HuH-7.5 (cell line): ENCODE measurements at places on chromosomes 7 and 10.

- no peak for DNase-seq
These were observed 146.8 kb downstream of the ADCY1 start for GRCh38 chr7:45720989-45721388.

GRCh38 chr7:129144834-129145668 lies 544 bp downstream of the TSPAN33 start:
- DNase-seq: peak; percentile 40

- DNase-seq: no peak
These were observed 14.3 kb upstream of the ZNF467 start for GRCh38 chr7:149787428-149788299.

GRCh38 chr7:45579391-45579801 lies 5.2 kb downstream of the ADCY1 start:
- no peak for DNase-seq

DNA sequence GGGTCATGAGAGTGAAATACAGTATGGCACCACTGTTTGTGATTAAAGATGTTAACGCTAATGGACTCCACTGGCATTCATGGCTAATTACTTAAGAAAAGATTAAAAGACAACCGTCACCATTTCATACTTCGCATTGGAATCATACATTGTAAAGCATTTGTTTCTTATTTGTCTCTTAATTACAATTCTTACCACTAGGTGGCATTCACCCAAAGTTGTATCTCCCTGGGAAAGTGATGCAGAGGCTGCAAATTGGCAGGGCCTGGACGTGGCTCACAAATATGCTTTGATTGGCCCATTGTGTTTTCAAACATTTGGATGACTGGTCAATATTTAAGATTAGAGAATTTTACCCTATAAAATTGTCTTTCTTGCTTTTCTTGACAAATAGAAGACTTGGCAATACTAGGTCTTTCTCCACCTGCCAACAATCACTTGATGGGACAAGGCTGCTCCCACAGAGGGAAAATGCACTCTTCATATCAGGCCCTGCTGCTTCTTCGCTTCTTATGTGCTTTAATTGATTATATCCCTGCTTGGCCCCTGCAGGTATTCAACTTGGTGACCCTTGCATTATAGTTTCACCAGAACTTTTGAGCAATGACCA lies 72.1 kb upstream of the STARD3NL start:
- DNase-seq: no peak

GRCh38 chr7:11615174-11615573 lies 216.8 kb downstream of the THSD7A start:
- no peak for DNase-seq

DNA sequence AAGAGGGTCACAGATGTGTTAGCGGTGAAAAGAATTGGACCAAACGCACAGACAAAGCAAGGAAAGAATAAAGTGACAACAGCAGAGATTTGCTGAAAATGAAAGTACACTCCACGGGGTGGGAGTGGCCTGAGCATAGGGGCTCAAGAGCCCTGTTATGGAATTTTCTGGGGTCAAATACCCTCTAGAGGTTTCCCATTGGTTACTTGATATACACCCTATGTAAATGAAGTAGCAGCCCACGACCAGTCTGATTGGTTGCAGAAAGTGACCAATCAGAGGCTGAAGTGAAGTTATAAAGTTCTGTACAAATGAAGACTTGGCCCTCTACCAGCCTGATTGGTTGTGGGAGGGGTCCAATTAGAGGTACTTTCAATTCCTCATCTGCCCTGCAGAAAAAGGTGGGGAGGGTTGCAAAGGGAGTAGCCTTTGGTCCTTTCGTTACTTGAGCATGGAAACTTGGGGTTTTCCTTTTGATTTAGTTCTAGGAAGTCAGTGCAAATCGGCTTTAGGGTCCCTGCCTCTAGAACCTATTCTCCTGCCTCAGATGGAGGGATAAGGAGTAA lies 125.6 kb upstream of the PRPS1L1 start:
- no peak for DNase-seq

GRCh38 chr7:11604505-11604904 lies 227.5 kb downstream of the THSD7A start:
- DNase-seq: no peak

GRCh38 chr7:140217750-140218501 lies 41.1 kb upstream of the KDM7A start:
- DNase-seq: no peak

DNA sequence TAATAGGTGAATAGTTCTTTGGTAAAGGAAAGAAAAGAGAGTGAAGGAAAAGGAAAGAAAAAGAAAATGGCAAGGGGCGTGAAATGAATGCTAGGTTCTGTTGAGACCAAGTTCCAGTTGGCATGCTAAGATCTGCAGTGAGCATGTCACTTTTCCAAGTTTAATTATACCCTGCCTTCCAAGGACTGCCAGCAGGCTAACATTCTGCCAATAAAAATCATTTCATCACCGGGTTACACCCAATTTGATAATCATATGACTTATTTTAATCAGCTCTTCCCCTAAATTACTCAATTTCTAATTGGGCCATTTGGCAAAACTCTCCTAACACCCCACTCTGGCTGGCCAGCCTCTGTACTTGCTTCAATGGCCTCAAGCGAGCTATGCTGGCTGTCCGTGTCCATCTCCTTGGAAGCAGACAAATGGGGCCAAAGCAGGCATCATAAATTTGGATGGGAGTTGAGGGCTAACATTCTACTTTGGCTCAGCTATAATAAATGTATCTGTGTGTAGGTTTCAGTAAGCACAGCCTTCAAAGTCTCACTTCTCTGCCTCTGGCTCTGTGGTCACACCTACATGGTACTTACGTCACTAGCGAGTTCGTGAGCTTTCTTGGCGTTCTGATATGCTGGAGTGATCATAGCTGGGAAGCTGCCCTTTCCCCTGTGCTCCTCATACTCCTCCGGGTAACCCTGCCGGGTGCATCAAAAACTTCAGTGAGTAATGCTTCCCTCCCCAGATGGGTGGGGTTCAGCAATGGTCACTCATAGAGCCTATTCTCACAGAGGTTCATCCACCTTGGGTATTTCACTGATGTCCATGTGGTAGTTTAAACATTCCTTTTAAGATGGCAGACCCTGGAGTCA lies 17.3 kb downstream of the NRAP start:
- DNase-seq: no peak

- DNase-seq: no peak
These were observed 41.0 kb upstream of the PSMG3 start for GRCh38 chr7:1610678-1611302.

DNA sequence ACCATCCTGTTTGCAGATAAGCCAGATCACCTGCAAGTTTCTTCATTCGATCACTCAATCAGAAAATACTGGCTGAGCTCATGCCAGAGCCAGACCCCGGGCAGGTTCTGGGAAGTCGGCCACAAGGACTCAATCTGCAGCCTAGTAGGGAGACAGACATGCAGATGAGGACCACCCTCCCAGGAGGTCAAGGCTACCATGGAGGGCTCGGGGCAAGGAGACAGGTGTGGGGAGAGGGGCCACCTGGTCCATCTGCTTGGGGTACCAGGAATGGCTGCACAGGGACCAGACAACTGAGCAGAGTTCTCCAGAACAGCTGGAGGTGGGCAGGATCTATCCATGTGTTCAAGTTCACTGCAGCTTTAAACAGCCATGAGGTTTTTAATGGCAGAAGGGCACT lies 16.8 kb upstream of the CPXM2 start:
- DNase-seq: no peak

- DNase-seq: no peak
These were observed 10.9 kb downstream of the MGAM start for GRCh38 chr7:142006577-142006976.

DNA sequence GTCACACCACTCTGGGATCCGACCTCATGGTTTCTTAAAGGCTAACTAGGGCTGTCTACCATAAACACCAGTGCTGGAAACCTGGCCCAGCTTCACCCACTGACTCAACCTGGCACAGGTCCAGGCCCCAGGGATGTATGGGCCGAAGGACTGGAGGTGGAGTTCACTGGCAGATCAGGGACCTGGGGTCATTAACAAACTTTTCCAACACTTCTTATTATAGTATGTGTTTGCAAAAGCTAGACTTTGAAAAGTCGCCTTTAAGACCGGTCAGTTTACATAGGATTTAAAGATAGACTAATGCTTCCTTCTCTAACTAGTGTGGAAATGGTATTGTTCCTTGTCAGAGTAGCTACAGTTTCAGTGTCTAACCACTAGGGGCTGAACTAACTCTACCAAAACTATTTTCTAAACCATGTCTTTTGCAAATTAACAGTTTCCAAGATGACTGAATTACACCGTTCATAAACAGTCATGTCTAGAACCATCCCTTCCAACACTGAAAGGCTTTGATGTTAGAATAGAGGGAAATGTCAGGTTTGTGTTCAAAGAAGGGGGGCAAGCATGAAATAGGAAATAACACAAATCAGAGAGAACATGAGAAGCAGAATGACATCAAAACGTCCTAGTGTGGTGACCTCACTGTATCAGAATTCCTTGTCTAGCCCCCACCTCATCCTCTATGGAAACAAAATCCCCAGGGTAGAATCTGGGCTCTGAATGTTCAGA lies 29.7 kb downstream of the STN1 start:
- DNase-seq: peak; percentile 28

DNA sequence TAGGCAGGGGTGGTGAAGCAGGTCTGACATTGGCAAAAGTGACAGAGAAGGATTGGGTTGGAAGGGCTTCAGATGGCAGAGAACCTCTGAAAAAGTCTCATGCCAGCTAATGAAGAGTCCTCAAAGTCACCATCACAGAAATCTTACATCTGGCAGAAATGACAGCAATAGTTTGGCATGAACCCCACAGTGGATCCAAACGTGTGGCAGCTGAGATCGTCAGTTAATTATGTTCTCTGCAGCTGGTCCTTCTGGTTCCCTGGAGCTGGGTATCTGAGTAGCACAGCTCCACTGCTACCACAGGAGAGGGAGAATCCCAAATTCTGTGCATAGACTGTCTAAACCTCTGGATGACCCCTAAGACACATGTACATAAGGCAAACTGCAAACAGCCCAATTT lies 73.4 kb downstream of the ALOX5 start:
- no peak for DNase-seq

GRCh38 chr10:131815266-131816156 lies 85.3 kb upstream of the PPP2R2D start:
- DNase-seq: no peak

DNA sequence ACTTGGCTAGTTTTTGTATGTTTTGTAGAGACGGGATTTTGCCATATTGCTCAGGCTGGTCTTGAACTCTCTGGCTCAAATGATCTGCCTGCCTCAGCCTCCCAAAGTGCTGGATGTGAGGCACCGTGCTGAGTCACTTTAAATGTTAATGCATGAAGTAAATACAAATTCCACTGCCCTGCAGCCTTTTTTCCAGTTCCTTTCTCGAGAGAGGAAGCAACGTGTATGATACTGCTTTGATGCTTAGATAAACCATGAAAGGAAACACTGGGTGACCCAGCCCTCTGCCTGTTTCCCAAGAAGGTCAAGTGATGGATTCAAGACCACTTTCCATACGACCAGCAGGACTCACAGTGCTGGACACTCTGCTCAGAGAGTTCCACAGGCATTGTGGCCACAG lies 11.3 kb upstream of the MRPS24 start:
- no peak for DNase-seq

DNA sequence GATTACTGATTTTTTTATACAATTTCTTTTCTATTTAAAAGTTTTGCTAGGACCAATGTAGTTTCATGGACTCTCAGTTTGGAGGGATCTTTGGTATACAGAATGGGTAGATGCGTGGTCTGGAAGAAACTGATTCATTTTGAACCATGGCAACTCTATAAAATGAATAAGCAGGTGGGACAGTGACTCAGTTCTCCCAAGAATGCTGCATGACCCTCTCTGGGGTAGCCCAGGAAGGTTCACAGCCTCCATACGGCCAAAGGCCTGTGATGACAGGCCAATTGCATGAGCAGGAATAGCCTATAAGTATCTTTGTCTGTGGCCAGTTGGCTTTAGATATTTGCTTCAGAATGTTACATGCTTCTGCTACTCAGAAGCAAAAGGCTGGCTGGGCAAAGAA lies 113.3 kb upstream of the RSU1 start:
- no peak for DNase-seq

- DNase-seq: no peak
These were observed 31.9 kb downstream of the HEPACAM2 start for GRCh38 chr7:93194386-93194785.

GRCh38 chr10:48885376-48885775 lies 54.3 kb downstream of the LRRC18 start:
- peak; percentile 13 for DNase-seq

DNA sequence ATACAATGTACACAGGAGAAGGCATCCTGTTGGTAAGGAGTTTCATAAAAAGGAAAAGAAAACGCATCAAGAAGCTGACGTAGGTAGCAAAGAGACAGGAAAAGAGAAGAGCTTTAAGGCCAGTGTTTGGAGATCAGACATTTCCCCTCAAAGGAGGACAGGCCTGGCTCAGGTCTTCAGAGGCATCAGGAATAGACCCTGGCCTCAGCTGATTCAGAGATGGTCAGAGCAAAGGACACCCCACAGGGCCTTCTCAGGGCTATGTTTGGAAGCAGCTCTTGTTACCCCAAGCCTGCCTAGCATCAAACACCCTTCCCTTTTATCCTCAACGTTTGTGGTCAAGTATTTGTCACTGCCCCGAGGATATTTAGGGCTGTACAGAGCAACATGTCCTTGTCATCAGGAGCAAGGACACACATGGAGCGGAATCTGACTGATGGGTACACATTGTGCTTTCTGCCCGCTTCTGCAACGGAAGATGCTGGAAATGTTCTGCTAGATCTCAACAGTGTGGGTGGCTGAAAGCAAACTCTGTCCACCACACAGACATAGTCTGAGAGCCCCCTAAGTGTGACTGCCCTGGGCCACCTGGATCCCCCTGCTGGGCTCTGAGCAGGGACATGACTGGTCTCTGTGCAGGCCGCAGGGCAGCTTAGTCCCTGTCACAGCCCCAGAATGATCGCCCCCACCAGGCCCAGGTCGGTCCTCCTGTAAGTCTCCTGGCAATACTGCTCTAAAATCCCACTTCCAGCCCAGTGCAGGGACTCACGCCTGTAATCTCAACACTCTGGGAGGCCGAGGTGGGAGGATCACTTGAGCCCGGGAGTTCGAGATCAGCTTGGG lies 1.0 kb upstream of the ZDHHC4 start:
- no peak for DNase-seq

GRCh38 chr7:90580051-90580450 lies 16.1 kb upstream of the CDK14 start:
- no peak for DNase-seq
